G401 (cell line): ENCODE measurements at places on chromosomes 16 and 17.
A peak's percentile ranks its signal among the peaks of the same experiment; 100 is the strongest.

DNA sequence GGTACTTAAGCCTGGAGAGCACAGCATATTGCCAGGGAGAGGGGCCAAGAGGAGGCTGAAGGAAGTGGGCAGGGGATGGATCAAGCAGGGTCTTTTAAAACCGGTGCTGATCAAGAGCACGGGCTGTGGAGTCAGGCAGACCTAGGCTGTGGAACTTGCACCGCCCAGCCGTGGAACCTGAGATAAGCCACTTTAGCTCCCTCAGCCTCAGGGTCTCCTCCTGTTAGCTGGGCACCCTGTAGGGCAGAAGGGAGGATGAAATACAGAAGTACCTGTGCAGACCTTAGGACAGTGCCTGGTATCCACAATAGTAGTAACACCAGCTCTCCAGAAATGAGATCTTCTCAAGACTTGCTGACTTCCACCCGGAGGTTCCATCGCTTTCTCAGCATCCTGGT is 9.3 kb downstream of the ODAD4 start:
- DNase-seq, result no peak

GRCh38 chr16:30929167-30929566 is 5.8 kb downstream of the FBXL19 start:
- DNase-seq, result no peak

DNA sequence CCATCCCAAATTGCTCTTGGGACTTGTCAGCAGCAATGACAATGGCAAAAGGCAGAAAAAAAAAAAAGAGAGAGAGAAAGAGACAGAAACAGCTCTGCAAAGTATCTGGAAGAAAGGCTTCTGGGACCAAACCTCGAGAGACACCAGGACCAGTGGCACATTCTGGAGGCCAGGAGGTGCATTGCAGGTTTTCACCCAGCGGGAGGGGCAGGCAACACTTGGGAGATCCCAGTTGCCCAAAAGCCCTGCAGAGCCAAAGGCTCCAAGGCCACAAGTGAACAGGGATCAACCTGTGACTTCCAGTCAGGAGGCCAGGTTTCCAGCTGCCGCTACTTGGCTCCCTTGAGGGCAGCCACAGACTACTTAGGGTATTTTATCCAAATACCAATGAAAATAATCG is 110.8 kb upstream of the CDH5 start:
- no peak for DNase-seq

DNA sequence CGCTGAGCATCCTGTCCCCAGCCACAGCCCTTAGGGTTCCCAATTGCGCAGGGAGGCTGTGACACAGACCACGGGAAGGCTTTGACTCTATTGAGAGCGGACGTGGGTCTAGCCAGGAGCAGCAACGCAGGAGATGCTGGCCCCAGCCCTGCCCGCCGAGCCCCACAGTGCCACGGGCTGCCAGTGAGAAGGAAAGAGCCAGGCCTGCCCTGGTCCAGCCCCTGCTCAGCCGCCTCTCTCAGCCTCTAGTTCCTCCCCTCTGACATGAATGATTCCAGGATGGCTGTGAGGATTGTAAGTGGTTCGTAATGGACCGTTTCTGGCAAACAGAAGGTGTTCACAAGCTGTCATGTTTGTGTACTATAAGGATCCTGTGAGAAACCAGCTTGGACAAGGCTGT is 2.5 kb downstream of the BHLHA9 start:
- peak; percentile 16 for DNase-seq

DNA sequence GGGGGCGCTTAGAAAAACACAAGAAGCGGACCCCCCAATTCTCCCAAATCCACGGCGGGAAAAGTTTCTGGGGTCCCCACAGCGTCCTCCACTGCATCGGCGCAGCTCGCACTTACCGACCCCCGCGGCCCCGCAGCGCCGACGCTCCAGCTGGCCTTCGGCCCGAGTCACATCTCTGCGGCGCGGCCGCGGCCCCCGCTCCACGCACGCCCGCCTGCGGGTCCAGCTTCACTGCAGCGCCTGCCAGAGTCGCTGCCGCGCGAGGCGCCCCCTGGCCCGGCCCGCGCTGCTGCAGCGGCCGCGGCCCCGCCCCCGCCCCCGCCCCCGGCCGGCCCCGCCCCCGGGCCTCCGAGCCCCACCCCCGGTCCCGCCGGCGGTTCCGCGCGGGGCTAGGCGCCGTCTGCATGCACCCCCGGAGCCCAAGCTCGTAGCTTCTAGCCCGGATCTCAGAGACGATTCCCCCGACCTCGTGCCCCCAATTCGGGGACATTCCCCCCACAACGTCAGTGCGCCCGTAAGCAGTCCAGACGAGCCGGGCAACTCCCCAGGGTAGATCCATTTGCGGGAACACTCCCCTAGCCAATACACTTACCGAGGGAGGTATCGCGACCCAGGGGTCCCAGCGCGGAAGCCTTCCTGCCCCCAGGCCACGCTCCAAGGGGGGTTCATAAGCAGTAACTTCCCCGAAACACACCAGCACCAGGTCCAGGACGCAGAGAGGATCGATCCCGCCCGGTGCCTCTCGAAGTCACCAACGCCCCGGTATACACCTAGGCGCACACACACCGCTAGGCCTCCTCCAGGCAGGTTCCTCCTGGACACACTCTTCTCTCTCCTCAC is at the start of gene GPRC5B:
GPRC5B (minus strand) TSS at position 238 of the 840 bp plus-strand sequence. CDS start 12,003 bp downstream, outside the sequence.
- DNase-seq, result peak; percentile 50

GRCh38 chr17:30388321-30389179 is 9.8 kb downstream of the CPD start:
- DNase-seq, result no peak

DNA sequence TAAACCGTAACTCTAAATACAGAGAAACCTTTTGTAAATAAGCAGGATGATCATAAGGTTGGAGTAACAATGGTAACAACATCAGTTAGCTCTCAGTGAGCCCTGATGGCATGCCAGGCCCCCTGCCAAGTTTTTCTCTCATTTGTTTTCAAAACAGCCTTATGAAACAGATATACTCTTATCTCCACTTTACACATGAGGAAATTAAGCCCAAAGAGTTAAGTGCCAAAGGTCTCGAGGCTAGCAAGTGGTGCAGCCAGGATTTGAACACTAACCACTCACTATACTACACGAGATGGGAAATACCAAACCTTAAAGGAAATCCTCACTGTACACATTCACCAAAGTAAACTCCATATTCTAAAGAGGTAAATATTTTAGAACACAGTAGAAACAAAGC is 15.0 kb downstream of the USP31 start:
- DNase-seq, result peak; percentile 50

DNA sequence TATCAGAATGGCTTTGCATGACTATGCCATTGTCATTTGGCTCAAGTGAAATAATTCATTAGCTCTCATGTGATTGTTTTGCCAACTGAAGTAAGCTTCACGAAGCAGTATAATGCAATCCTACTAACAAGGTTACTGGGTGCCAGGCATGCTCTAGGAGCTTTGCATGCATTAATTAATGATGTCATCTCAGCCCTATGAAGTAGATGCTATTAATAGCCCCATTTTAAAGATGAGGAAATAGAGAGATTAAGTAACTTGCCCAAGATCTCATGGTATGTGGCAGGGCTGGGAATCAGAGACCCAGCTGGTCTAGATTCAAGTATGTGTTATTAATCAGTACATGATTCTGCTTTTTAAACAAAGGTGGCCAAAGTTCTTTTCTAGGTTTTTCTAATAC is 14.1 kb downstream of the KRT39 start:
- no peak for DNase-seq

- DNase-seq, result no peak
Measured at GRCh38 chr16:84749815-84750214, 50.0 kb downstream of the USP10 start.

DNA sequence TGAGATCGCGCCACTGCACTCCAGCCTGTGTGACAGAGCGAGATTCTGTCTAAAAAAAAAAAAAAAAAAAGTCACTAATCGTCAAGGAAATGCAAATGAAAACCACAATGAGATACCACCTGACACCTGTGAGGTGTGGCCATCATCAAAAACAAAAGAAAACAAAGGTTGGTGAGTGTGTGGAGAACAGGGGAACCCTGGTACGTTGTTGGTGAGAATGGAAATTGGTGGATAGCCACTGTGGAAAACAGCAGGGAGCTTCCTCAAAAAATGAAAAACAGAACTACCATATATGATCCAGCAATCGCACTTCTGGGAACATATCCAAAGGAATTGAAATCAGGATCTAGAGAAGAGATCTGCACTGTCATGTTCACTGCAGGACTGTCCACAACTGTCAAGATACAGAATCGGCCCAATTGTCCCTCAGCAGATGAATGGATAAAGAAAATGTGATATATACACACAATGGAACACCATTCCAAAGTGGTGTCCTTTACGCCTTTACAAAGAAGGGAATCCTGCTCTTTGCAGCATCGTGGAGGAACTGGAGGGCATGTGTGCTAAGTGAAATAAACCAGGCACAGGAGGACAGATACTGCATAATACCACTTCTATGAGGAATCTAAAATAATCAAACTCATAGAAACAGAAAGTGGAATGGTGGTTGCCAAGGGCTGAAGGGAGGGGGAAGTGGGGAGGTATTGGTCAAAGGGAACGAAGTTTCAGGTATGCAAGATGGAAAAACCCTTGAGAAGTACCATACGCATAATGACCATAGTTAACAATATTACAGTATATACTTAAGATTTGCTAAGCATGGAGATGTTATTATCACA is 63.5 kb upstream of the PLCG2 start:
- DNase-seq, result no peak

DNA sequence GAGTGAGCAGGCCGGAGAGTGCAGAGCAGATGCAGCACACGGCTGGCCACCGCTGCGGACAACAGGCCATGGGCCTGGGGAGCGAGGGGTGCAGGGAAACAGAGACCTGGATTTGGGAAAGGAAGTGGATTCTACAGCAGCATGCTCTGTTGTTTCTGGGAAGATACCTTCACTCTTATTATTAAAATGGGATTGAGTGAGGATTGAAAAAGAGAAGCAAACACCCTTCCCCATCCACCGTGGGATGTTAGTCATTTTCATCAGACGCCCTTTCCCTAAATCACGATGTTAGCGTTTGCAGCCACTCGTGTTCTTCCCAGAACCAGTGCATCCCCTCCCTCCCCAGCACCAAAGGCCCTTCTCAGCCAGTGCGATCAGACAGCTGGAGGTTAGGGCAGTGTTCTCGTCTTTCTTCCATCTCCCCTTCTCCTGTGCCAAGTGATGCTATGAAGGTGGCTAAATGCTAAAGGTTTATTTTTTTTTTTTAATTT is 196.5 kb upstream of the CHMP6 start:
- no peak for DNase-seq

DNA sequence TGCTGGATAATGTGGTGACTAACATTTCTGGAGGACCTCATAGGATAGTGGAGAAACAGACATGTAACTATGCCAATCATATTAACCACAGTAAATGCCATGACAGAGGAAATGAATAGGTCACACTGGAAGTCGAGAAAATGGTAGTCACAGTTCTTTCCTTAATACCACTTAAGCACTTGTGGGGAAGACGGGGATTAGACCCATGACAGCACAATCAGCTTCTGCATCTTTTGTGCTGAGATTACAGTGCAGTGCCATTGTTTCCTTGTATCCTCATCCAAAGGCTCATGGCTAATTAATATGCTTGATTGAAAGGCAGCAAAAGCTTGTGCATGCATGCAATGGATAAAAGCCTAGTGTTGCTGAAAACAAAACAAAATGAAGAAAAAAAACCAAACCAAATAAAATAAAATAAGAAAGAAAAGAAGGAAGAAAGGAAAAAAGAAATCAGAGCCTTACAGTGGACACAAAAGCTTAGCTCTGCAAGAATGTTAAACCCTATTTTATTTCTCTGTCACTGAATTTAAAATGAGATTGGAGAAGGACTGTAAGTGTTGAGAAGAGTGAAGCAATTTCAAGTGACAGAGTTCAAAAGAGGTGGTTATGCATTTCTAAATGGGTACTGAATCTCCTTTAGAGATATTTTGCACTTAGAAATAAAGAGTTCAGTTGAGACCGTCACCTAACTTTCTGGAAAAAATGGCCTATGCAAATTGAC is 1011.9 kb downstream of the CDH8 start:
- DNase-seq, result no peak

- no peak for DNase-seq
Measured at GRCh38 chr17:917941-918740, 61.4 kb downstream of the NXN start.

DNA sequence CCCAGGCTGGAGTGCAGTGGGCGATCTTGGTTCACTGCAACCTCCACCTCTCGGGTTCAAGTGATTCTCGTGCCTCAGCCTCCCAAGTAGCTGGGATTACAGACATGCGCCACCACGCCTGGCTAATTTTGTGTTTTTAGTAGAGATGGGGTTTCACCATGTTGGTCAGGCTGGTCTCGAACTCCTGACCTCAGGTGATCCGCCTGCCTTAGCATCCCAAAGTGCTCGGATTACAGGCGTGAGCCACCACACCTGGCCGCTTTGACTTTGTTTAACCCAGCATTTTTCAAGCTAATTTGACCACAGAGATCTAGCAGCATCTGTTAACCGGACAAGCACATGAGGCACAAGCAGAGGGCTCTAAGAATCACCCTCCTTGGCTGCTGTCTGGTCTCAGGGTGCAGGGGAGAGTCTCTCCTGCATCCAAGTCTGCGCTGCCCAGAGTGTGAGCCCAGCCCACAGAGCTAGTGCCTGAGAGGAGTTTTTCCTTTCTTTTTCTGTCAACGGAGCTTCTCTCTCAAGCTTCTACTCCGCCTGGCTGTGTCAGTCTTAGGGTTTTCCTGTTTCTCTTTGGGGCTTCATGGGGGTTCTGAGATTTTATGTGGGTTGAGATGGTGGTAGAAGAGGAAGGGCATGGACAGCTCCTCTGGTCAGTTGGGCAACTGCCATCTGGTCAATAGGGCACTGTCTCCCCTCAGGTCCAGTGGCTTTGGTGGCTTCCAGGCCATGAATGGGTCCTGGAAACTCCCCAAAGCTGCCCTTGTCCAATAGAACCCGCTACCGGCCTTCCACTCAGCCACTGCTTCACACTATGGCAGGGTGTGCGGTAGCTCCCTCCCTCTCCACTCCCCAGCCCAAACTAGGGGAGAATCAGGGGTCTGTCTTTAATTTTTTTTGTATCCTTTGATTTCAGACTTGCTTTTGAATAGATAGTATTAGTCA is 59.6 kb downstream of the TNFRSF13B start:
- no peak for DNase-seq

- DNase-seq, result no peak
Measured at GRCh38 chr16:50037662-50038220, 12.7 kb downstream of the CNEP1R1 start.

GRCh38 chr16:67459066-67459860 is 21.7 kb downstream of the ATP6V0D1 start:
- no peak for DNase-seq

GRCh38 chr16:58417600-58417999 is 25.3 kb downstream of the GINS3 start:
- DNase-seq, result no peak

DNA sequence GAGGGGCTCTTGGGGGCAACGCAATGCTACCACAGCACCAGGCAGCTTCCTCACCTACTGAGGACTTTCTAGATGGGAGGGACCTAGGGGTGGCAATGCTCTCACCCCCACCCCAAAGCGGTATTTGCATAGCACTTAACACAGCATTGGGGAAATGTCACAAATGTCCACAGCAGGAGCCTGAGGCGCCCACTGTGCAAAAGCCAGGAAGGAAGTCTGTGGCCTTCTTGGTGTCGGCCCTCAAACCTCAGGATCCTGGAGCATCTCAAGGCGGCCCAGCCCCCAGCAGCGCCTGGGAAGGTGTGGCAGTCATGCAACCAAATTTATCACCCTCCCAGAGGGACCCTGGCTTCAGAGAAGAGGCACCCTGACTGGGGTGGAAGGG is 45.3 kb downstream of the WNT3 start:
- no peak for DNase-seq

GRCh38 chr17:12977008-12977751 is 40.6 kb downstream of the ELAC2 start:
- DNase-seq, result no peak
